H1 (cell line): ENCODE measurements at places on chromosomes 13 and 19. TPM values are rescaled to one million over a fixed set of nuclear protein-coding genes. Genes with fewer than 3 reads are reported as not detected.

DNA sequence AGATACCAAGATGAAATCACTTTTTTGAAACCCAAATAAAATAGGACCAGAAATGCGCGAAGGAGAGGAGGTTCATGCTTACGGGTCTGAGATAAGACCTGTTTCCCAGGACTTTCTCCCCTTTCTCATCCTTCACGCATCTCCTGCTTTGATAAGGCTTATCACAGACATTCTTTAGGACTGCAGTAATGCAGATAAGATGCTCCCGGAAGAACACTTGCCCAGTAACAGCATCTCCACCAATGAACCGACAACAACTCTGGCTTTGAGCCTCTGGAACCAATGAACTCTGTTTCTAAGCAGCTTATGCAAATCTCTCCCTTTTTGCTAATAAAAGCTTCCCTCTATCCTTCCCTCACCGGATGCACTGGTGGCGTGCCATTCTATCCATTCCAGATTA, 783.4 kb upstream of the ARGLU1 start:
- H3K4me3 ChIP-seq: no peak overlapping the region
- no peak for DNase-seq
- H3K36me3 ChIP-seq: no peaks in the 10 kb centered on the region
- no peak overlapping the region for H3K27ac ChIP-seq

DNA sequence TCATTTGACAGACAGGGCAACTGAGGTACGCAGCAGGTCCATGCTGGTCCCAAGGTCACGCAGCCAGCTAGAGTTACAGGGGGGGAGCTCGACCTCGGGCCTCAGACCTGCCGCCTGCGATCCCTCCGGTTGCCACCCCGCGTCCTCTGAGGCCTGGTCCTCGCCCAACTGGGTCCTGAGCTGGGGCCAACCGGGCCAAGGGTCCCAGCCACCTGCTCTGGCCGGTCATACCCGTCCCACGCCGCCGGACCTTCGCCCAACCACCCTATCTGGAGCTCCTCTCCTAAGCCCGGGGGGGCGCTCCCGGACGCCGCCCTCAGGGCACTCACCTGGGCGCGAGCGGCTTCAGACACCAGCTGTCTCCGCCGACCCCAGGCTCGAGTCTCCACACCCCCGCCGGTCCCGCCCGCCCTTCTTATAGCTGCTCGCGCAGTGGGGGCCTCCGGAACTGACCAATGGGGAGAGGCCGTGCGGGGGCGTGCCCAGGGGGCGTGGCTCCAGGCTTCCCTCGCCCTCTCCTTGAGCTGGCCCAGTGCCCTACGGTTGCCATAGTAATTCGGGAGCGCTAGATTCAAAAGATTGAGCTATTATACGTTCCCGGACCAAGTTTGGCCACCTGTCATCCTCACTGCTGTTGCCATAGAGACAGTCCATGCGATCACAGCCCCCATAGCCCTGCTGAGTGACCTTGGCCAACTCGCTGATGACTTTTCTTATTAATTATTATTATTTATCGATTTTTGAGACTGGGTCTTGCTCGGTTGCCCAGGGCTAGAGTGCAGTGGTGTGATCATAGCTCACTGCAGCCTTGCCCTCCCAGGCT, at the start of gene PLIN5:
TSS of gene PLIN5 (minus strand) at position 389 of the 823 bp plus-strand sequence. CDS start 1,150 bp downstream, outside the sequence.
- no peak within 1 kb of the TSS for H3K27ac ChIP-seq
- no peaks in the 10 kb centered on the region for H3K36me3 ChIP-seq
- DNase-seq: peak; percentile 54

GRCh38 chr19:558770-559439, 13.5 kb upstream of the BSG start:
- H3K4me1 ChIP-seq: peaks cover 2% of the 10 kb centered on the region; the same call in 1 of the 2 replicates
- no peaks in the 10 kb centered on the region for H3K36me3 ChIP-seq
- no peak for DNase-seq
- no peaks in the 10 kb centered on the region for H3K27me3 ChIP-seq
- no peak overlapping the region for H3K4me3 ChIP-seq
- H3K27ac ChIP-seq: no peak overlapping the region

GRCh38 chr13:110361365-110361911, 54.4 kb downstream of the COL4A2 start:
- no peak overlapping the region for H3K27ac ChIP-seq
- no peaks in the 10 kb centered on the region; the same call in 1 of the 2 replicates for H3K4me1 ChIP-seq
- DNase-seq: no peak
- H3K27me3 ChIP-seq: no peaks in the 10 kb centered on the region
- H3K36me3 ChIP-seq: no peaks in the 10 kb centered on the region

GRCh38 chr19:7618348-7618747, 11.0 kb downstream of the XAB2 start:
- H3K4me1 ChIP-seq: no peaks in the 10 kb centered on the region
- H3K36me3 ChIP-seq: peaks cover 8% of the 10 kb centered on the region; the same call in 1 of the 2 replicates
- H3K27me3 ChIP-seq: no peaks in the 10 kb centered on the region
- no peak for DNase-seq
- H3K27ac ChIP-seq: no peak overlapping the region

DNA sequence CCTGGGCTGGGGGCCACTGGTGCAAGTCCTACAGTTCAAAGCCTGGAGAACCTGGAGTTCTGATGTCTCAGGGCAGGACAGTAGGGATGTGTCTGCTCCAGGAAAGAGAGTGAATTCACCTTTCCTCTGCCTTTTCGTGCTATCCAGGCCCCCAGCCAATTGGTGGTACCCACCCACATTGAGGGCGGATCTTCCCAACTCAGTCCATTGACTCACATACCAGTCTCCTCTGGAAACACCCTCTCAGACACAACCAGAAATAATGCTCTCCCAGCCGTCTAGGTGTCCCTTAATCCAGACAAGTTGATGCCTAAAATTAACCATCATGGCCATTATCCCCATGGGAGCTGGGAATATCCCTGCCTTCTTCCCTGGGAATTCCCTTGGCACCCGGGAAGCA, 38.8 kb upstream of the CHST8 start:
- H3K4me1 ChIP-seq: no peaks in the 10 kb centered on the region
- DNase-seq: no peak
- no peaks in the 10 kb centered on the region for H3K36me3 ChIP-seq
- no peak overlapping the region for H3K27ac ChIP-seq
- no peak overlapping the region for H3K4me3 ChIP-seq

- H3K36me3 ChIP-seq: no peaks in the 10 kb centered on the region
- DNase-seq: no peak
- H3K27ac ChIP-seq: no peak overlapping the region
- H3K4me1 ChIP-seq: peaks cover 9% of the 10 kb centered on the region; the same call in 1 of the 2 replicates
Measured at GRCh38 chr13:44309794-44310757, 63.5 kb upstream of the SERP2 start.

GRCh38 chr13:94186470-94186869, 293.0 kb downstream of the DCT start:
- H3K27me3 ChIP-seq: no peaks in the 10 kb centered on the region; the same call in 1 of the 2 replicates
- no peak overlapping the region for H3K4me3 ChIP-seq
- no peak overlapping the region for H3K27ac ChIP-seq
- H3K4me1 ChIP-seq: peaks cover 6% of the 10 kb centered on the region; the same call in 1 of the 2 replicates

GRCh38 chr13:108834193-108834592, 204.8 kb downstream of the MYO16 start:
- no peaks in the 10 kb centered on the region for H3K27me3 ChIP-seq
- H3K4me3 ChIP-seq: no peak overlapping the region
- no peaks in the 10 kb centered on the region for H3K4me1 ChIP-seq
- no peak overlapping the region for H3K27ac ChIP-seq
- no peak for DNase-seq
- H3K36me3 ChIP-seq: no peaks in the 10 kb centered on the region

DNA sequence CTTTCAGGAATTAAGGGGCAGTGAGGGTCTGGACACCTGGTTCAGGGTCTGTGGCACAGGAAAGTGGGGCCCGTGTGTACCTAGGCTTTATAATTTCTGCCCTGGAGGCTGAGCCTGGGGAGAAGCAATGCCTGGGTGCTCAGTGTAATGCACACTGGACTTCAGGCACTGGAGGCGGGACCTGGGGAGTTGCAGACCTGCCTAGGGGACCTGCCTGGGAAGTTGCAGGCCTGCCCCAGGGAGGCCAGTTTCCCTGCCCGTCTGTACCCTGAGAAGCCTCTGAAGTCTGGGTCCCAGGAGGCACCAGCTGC, 2.5 kb upstream of the TMEM59L start:
- no peak overlapping the region for H3K27ac ChIP-seq
- peaks cover 28% of the 10 kb centered on the region for H3K4me1 ChIP-seq
- H3K36me3 ChIP-seq: no peaks in the 10 kb centered on the region
- H3K27me3 ChIP-seq: peaks cover 92% of the 10 kb centered on the region
- no peak for DNase-seq

DNA sequence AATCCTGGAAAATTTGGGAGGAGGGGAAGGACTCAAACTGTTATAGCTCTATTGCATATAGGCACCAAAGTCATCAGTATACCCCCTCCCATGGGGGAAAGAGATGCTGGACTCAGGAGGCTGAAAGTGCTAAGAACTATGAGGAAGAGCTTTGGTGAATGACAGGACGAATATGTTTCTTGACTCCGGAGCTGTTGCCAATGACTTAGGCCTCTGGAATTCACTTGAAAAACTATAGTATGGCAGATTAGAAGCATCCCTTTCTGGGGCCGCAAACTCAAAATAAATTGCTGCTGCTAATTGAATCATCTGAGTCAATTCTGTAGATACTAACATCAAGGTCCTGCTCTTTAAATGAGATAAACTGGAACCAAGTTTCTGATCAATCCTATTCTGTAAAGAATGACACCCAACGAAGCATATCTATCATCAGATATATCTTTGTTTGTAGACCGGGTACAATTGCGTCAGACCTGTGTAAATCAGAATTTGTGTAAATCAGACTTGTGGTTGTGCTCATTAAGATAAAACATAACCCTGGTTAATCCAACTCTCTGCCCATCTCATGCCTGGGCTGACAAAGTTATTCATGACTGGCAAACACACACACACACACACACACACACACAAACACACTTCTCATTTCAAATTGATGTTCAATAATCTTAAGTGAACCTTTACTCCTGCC, 1793.8 kb upstream of the PCDH20 start:
- DNase-seq: no peak
- no peak overlapping the region for H3K4me3 ChIP-seq
- H3K4me1 ChIP-seq: no peaks in the 10 kb centered on the region
- H3K27me3 ChIP-seq: no peaks in the 10 kb centered on the region
- no peak overlapping the region for H3K27ac ChIP-seq
- H3K36me3 ChIP-seq: no peaks in the 10 kb centered on the region

DNA sequence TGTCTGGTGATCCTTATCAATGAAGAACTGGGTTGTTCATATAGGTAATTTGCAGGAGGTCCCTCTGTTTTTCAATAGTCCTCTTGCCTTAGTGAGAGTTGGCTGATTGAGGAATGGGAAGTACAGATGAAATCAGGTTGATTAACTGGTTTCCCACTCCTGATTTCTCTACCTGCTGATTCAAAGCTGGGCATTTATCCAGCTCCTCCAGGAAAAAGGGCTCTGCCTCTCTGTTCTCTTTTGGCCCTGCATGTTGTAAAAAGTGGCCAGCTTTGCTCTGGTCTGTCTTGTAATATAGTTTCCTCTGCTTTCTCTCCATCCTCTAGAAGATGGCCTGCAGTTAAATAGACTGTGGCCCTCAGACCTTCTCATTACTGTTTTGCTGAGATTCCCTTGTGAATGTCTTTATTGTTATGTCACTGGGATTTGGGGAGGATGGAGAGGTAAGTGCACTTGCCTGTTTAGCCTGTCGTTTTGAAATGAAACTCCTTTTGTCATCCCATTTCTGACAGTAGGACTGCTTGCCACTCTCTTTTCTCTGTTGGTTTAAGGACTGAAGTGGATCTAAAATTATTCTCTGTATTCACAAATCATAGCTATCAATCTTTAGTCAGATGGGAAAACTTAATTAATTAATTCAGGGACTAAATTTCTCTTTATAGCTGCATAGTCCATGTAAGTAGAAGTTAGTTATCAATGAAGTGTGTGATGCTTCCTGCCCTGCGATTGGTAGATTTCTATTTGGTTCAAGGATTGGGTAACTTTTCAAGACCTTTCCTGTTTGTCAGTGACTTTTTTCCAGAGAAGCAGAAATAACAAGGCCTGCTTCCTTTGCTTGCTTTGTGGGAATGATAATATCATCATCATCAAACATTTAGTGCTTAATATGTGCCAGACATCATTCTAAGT, 28.5 kb downstream of the GARRE1 start:
- H3K4me3 ChIP-seq: no peak overlapping the region
- no peaks in the 10 kb centered on the region for H3K36me3 ChIP-seq
- no peak overlapping the region for H3K27ac ChIP-seq
- H3K4me1 ChIP-seq: no peaks in the 10 kb centered on the region
- DNase-seq: no peak

- H3K4me1 ChIP-seq: no peaks in the 10 kb centered on the region; the same call in 1 of the 2 replicates
- no peak overlapping the region for H3K27ac ChIP-seq
- H3K27me3 ChIP-seq: no peaks in the 10 kb centered on the region
- DNase-seq: peak; percentile 90
Measured at GRCh38 chr19:10580979-10581631, 6.0 kb downstream of the AP1M2 start.

GRCh38 chr13:113158946-113159345, 498 bp downstream of the PROZ start:
- no peak overlapping the region for H3K4me3 ChIP-seq
- H3K27me3 ChIP-seq: no peaks in the 10 kb centered on the region; the same call in 1 of the 2 replicates
- H3K27ac ChIP-seq: no peak overlapping the region
- DNase-seq: no peak
- H3K36me3 ChIP-seq: no peaks in the 10 kb centered on the region

DNA sequence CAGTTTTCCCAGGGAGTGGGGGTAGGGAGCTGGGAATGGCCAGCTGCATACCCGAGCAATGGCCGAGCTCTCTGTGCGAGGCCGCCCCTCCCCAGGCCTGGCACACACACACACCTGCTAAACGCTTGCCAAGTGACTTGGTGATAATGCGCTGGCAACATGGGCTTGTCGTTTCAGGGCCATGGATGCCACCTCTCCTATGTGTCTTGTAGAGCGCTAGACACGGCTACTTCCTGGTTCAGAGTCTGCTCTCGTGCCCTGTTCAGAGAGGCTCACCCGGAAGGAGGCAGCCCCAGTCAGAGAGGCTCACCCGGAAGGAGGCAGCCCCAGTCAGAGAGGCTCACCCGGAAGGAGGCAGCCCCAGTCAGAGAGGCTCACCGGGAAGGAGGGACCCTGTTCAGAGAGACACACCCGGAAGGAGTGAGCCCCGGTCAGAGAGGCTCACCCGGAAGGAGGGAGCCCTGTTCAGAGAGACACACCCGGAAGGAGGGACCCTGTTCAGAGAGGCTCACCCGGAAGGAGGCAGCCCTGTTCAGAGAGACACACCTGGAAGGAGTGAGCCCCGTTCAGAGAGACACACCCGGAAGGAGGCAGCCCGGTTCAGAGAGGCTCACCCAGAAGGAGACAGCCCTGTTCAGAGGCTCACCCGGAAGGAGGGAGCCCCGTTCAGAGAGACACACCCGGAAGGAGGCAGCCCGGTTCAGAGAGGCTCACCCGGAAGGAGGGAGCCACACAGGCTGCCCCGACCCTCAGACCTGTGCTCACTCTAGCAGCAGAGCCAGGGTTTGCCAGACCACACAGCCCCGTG, 4.2 kb downstream of the ADPRHL1 start:
- no peak for DNase-seq
- H3K4me1 ChIP-seq: no peaks in the 10 kb centered on the region
- no peak overlapping the region for H3K27ac ChIP-seq
- H3K27me3 ChIP-seq: no peaks in the 10 kb centered on the region

GRCh38 chr13:74299721-74300120, 165.5 kb upstream of the KLF12 start:
- H3K27me3 ChIP-seq: no peaks in the 10 kb centered on the region
- no peak overlapping the region for H3K4me3 ChIP-seq
- no peak overlapping the region for H3K27ac ChIP-seq

Gene ZNF480
- 27.5 and 32.9 TPM in 2 replicates for total RNA-seq

Gene ZNF154
- 9.5 and 11.6 TPM in 2 replicates for total RNA-seq

Gene MAP3K10
- total RNA-seq: 15.9 and 18.3 TPM in 2 replicates

Gene PABPC3
- total RNA-seq: 0.48 TPM in 2 replicates

Gene ZGLP1
- total RNA-seq: 4.6 and 5.1 TPM in 2 replicates

Gene CABP5
- total RNA-seq: not detected in 2 replicates

Gene PVR
- total RNA-seq: 13.3 and 14.1 TPM in 2 replicates

Gene CACNG6
- 1.2 and 1.4 TPM in 2 replicates for total RNA-seq

Gene SLC10A2
- not detected in 2 replicates for total RNA-seq

Gene ZNF571
- total RNA-seq: 3.9 and 6.4 TPM in 2 replicates

Gene TSC22D1
- total RNA-seq: 78.1 and 80.9 TPM in 2 replicates

Gene SLAIN1
- total RNA-seq: 37.0 and 37.7 TPM in 2 replicates

Gene NRTN
- 4.6 and 5.3 TPM in 2 replicates for total RNA-seq

Gene RAB20
- 24.7 and 27.9 TPM in 2 replicates for total RNA-seq

Gene CASP14
- total RNA-seq: not detected in 2 replicates
